ENCODE measurements at places on chromosomes 12 and 14. TPM values are rescaled to one million over a fixed set of nuclear protein-coding genes. Genes with fewer than 3 reads are reported as not detected.

GPR84 gene
- 0.26 TPM for total RNA-seq

DEPDC4 gene
- total RNA-seq = 3.4 TPM

CLEC1B gene
- not detected for total RNA-seq

KRT71 gene
- total RNA-seq = not detected

ADCY4 gene
- total RNA-seq = 12.6 TPM

CYP46A1 gene
- total RNA-seq = 2.7 TPM

HNF1A gene
- not detected for total RNA-seq

IFNG-AS1 gene
- 0.32 TPM for total RNA-seq

ARHGAP9 gene
- 2.9 TPM for total RNA-seq

TCL1A gene
- 2.0 TPM for total RNA-seq

RTL1 gene
- total RNA-seq = 0.37 TPM

COX14 gene
- 30.5 TPM for total RNA-seq

KTN1 gene
- total RNA-seq = 175 TPM

BEGAIN gene
- 3.1 TPM for total RNA-seq

CDK4 gene
- total RNA-seq = 71.7 TPM

IL26 gene
- not detected for total RNA-seq

CLEC4E gene
- not detected for total RNA-seq

REP15 gene
- total RNA-seq = 0.95 TPM

ASCL1 gene
- 0.32 TPM for total RNA-seq
